ENCODE measurements at places on chromosomes 13 and 19.

GRCh38 chr13:71358218-71358617 lies 508.8 kb downstream of the DACH1 start:
- no peak for DNase-seq

DNA sequence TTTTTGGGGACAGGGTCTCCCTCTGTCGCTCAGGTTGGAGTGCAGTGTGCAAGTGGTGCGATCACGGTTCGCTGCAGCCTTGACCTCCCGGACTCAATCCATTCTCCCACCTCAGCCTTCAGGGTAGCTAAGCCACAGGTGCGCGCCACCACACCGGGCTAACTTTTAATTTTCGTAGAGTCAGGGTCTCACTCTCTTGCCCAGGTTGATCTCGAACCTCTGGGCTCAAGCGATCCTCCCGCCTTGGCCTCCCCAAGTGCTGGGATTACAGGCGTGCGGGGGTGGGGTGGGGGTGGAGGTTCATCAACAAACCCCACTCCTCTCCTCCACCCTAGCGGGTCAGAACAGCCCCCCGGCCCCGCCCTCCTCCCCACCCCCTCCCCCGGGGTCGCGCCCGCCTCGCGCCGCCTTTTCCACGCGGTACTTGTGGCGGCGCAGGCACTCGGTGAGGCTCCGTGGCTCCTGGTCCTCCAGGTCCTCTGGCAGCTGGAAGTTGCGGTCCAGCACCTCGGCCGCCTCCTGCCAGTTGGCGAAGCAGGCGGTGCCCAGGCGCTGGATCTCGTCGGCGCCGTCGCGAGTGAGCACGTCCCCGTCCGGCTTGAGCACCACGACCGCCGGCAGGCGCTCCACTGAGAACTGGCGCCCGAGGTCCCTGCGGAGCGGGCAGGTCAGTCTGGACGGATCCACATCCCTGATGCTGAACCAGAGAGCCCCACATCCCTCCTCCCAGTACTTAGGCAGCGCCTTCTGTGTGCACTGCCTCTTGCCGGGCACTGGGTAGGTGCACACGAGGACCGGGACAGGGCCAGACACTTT lies 5.2 kb downstream of the NXNL1 start:
- DNase-seq, result no peak

- no peak for DNase-seq
Observed at GRCh38 chr19:39870171-39870971, 24.2 kb upstream of the FBL start.

GRCh38 chr19:57110592-57111328 lies 9.0 kb upstream of the USP29 start:
- no peak for DNase-seq

DNA sequence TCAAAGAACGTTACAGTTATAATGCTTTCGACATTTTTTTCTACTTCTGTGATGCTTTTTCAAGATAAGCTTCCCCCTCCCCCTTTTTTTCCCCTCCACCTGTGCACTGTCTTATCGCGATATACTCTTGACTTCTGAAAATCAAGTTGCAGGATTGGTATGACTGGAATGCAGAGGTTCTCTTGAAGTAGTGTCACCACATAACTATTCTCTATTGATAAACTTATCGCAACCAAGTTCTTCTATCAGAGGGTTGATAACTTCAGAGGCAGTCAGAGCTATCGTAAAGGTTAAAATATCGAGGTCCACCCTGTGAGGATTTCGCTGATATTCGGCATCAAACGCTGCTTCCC lies 820 bp downstream of the EID2 start:
- no peak for DNase-seq

DNA sequence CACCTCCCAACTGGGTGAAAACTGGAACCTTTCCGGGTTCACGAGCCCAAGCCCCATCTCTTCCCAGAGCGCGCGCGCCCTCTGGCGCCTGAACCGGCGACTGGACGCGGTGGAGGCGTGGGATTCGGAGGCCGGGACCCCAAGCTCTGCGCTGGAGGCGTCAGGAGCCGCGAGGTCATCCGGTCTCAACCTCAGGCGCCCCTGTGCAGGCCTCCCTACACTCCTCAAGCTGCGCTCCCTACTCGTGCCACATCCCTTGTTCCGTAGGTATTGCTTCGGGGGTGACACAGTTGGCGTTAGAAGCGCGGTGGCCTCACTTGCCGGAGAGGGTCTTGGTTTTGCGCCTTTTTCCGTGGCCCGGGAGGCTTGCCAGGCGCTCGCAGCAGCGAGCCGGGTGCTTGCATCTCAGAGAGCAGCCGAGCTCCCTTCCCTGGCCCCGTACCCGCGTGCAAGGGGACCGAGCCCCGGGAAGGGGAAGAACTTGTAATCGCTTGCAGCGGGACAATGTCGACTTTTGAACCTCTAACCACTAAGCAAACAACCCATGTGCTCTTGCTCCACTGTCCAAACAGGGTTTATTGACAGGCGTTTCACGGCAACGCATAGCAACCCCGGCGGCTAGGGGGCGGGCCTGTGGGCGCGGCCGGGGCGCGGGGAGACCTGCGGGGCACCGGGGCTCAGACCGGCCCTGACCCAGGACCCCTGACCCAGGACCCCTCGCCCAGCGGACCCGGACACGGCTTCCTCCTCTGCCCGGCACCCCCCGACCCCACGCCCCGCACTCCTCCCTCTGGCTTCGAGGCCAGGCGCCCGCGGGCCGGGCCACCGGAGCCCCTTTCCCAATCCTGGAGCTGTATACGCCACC lies 8.5 kb downstream of the CDX2 start:
- no peak for DNase-seq

DNA sequence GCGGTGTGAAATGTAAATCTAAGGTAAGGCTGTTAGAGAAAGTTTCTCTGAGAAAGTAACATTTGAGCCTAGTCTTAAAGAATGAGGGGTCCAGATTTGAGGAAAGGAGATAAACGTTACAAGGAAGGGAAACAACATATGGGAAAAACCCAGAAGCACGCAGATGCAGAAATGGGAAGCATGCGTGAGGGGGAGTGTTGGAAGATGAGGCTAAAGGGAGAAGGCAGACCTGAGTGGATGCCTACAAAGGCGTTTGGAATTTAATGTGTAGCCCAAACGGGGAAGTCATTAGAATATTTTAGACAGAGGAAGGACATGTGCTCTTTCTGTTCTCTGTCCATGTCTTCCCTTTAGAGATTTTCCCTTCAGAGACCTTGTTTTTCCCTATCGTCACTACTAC lies 61.0 kb downstream of the TPT1 start:
- DNase-seq, result no peak

GRCh38 chr19:47158879-47159503 lies 28.4 kb downstream of the SAE1 start:
- peak; percentile 38 for DNase-seq

DNA sequence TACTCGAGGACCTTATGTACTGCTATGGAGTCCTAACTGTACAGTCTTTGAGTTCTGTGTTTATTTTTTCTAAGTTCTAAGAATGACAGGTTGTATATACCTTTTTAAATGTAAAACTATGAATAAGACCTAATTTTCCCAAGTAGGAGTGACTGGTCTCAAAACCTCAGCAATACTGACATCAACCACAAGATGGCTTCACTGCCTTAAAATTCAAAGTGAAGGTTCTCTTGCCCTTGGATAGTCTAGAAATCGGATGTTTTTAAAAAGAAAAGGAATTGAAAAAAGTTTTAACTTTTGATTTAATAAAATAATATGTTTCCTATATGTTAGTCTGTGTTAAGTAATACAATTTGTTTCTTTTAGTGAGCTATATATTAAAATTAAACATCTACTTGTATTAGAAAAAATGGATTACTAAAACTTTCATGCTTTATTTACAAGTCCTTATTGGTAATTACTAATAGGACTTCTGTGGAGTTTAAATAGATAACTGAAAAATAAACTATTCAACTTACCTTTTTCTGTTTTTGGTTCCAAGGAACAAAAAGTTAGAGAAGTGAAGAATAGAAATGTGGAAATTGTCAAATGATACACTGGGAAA lies 52.0 kb downstream of the TDRD3 start:
- no peak for DNase-seq

GRCh38 chr19:44955505-44956439 lies 592 bp downstream of the CLPTM1 start:
- no peak for DNase-seq

GRCh38 chr13:20392530-20392929 lies 133.1 kb downstream of the CRYL1 start:
- DNase-seq, result no peak

- no peak for DNase-seq
Observed at GRCh38 chr13:44713788-44714469, 137.8 kb upstream of the TSC22D1 start.

DNA sequence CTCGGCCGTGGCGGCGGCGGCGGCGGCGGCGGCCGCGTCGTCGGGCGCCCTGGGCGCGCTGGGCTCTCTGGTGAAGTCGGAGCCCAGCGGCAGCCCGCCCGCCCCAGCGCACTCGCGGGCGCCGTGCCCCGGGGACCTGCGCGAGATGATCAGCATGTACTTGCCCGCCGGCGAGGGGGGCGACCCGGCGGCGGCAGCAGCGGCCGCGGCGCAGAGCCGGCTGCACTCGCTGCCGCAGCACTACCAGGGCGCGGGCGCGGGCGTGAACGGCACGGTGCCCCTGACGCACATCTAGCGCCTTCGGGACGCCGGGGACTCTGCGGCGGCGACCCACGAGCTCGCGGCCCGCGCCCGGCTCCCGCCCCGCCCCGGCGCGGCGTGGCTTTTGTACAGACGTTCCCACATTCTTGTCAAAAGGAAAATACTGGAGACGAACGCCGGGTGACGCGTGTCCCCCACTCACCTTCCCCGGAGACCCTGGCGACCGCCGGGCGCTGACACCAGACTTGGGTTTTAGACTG lies 1.7 kb downstream of the SOX1 start:
- no peak for DNase-seq

DNA sequence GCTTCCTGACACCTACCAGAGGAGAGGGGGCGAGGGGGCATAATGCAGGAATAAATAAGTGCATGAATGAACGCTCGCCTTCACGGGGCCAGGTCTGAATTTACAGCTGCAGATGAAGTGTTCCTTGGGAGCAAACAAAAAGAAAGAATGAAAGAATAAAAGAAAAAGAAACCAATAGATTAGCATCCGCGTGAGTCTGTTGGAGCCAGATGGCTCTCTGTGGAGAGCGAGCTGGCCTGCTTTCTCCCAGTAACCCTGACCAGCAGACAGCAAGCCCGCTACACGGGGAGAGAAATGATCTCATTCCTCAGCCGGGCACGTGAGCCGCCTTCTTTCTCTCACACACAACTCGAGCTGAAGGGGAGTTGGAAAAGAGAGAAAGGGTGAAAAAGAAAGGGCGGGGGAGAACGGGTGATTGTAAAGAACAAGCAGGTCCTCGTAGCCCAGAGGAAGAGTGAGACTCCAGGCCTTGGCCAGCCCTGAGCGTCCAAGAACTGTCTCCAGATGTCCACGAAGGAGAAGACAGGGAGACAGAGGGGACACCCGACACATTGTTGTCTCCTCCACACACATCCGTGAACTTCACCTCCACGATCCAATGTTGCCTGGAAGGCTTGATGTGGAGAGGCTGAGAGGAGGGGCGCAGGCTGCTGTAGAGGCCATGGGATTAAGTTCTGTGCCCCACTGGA lies 81.4 kb downstream of the RNASEH2B start:
- DNase-seq, result no peak

DNA sequence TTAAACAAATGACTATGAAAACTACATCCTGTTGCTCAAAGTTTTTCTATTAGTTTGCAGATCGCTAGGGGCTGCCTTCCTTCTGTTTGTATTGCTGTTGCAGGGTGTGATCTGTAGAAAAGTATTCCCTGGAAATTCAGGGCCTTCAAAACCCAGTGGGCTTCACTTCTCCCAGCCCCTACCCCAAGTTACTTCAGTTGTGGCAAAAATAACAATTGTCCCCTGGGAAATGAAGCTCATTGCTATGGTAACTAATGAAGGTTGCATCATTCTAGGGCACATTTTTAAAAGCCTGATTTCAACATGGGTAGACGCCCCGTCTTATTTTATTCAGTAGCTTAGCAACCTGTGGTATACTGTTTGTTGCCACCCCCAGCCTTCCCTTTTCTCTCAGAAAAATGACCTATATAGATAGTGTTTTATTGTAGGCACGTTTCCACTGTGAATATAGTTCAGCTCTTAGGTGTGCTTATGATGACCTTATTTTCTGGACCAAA lies 60.9 kb downstream of the WDFY2 start:
- no peak for DNase-seq

GRCh38 chr19:49672131-49672919 lies 4.7 kb upstream of the PRMT1 start:
- peak; percentile 77 for DNase-seq

DNA sequence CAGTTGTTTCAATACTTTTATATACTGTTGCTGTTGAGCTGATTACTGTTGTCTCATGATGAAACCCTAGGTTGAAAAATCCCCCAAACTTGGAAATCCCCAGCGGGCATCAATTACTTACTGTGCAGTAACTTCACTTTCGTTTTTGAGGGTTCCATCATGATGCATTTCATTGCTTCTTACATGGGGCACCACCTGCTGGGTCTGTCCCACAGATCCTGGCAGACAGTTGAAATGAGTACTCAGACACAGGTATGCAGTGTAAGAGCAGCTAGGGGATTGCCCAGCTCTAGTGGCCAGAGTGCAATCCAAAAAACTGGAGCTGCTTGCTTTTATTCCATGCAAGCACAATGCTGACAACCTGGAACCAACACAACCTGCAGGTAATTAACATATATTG lies 132.5 kb upstream of the ZNF91 start:
- DNase-seq, result no peak

DNA sequence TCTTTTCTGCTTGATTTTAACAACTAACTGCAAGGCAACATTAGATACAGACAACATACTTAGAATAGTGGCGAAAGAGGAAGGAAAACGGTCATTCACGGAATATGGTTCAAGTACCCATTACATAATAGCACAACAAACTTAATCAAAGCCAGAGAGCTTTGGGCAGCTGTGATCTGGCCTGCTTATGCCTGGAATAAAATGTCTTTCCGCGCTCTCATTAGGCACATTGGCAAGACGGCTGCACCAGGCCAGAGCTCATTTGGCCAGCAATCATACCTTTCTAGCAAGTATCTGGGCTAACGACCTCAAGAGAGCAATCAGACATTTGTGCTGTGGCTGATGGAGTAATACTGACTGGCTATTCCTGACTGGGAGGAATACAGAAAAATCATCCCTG lies 112.8 kb downstream of the NALCN start:
- no peak for DNase-seq

DNA sequence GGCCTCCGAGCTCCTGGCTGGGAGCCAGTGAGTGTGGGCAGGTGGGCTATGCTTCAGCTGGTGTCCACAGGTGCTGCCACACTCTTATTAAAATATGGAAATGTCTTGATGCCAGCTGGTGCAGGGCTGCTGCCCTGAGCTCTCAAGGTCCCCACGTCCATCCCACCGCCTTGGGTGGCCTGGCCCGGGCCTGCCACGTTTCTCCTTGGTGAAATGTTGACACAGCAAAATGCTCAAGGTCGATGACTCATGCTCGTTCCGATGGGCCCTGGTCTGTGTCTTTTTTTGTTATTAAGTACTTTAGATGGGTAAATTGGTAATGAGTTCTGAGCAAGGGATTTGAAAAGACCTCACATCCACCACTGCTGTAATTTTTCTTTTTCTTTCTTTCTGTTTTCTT lies 524.7 kb downstream of the MYO16 start:
- DNase-seq, result no peak

- DNase-seq, result no peak
Observed at GRCh38 chr13:45943965-45944364, 92.4 kb upstream of the SIAH3 start.

- DNase-seq, result no peak
Observed at GRCh38 chr19:16627193-16627927, 644 bp downstream of the MED26 start.

- DNase-seq, result no peak
Observed at GRCh38 chr13:72534951-72535640, 192.3 kb downstream of the MZT1 start.

- peak; percentile 17 for DNase-seq
Observed at GRCh38 chr19:43618921-43619261, 538 bp downstream of the ZNF428 start.

Measured in activated T-cell treated with anti-CD3 and anti-CD28 coated beads, Interleukin-2, amount 50 U/mL, for 4 hours (primary cell).